ENCODE measurements at places on chromosomes 6 and 20.

- DNase-seq: no peak
Observed at GRCh38 chr20:33604991-33605370, 57.1 kb upstream of the C20orf144 start.

DNA sequence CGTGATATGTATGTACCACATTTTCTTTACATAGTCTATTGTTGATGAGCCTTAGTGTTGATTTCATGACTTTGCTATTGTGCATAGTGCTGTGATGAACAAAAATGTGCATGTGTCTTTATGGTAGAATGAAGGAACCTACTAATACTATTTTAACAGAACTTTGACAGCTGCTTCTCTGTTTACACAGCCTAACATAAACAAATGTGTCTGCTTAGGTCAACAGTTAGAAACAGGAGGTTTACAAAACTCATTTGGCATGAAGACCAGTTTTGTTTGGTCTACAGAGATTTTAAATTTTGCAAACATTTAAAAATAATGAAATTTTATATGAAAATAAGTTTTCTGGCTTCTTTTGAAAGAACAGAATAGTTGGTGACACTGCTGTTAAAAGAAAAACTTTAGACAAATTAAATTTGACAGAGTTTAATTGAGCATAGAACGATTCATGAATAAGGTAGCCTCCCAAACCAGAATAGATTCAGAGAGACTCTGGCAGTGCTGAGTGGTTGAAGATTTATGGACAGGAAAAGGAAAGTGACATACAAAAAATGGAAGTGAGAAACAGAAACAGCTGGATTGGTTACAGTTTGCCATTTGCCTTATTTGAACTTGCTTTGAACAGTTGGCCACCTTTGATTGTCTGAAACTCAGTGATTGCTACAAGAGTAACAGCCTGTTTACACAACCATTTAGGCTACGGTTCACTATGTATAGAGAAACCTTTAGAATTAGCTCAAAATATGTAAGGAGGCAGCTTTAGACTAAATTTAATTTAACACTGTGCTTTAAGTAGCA is 715.8 kb upstream of the HS3ST5 start:
- no peak for DNase-seq

DNA sequence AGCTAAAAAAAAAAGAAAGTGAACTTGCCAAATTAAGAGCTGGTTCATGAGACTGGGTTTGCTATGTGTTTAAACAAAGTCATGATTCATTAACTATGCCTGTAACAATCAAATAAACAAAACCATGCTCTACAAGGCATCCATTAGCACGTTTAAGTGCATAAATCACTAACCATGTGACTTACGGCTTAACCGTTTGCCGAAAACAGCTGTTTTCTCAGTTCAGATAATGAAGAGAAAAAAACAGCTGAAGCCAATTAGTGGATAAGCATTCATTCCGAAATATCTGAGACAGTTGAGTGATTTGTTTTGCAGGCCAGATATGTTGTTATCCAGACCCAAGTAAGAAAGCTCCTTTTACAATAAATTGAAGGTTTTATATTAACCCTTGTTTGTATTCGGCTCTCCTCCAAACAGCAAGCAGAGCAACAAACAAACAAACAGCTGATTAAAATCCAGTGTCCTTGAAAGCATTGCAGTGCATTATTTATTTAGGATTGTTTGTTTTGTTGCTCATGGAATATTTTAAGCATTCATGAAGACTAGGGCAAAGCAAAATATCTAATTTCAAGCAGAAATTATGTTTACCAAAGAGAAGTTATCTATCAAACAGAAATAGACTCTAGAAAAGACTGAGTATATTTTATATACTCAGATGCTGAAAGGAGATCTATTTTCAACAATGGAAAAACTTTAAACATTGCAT is 343.5 kb downstream of the RFPL4B start:
- no peak for DNase-seq

GRCh38 chr20:51484141-51484815 is 58.2 kb downstream of the NFATC2 start:
- DNase-seq: no peak

- no peak for DNase-seq
Observed at GRCh38 chr20:62025832-62026563, 39.7 kb downstream of the TAF4 start.

GRCh38 chr6:159196430-159196975 is 27.3 kb downstream of the FNDC1 start:
- DNase-seq: no peak

- no peak for DNase-seq
Observed at GRCh38 chr20:35000311-35000921, 44.7 kb downstream of the MYH7B start.

DNA sequence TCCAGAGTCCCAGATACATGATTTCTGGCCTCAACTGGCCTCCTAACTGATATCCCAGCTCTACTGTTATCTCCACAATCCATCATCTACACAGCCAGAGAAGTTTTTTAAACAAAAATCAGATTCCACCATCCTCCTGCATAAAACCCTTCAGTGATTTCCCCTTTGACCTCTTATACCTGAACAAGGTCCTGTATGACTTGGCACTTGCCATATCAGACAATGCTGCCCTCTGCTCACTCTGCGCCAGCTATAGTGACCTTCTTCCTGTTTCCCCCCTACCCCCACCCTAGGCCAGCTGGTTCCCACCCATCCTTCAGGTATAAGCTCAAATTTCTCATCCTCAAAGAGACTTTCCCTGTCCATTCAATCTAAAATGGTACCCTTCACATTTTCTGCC is 322.2 kb downstream of the PKHD1 start:
- no peak for DNase-seq

DNA sequence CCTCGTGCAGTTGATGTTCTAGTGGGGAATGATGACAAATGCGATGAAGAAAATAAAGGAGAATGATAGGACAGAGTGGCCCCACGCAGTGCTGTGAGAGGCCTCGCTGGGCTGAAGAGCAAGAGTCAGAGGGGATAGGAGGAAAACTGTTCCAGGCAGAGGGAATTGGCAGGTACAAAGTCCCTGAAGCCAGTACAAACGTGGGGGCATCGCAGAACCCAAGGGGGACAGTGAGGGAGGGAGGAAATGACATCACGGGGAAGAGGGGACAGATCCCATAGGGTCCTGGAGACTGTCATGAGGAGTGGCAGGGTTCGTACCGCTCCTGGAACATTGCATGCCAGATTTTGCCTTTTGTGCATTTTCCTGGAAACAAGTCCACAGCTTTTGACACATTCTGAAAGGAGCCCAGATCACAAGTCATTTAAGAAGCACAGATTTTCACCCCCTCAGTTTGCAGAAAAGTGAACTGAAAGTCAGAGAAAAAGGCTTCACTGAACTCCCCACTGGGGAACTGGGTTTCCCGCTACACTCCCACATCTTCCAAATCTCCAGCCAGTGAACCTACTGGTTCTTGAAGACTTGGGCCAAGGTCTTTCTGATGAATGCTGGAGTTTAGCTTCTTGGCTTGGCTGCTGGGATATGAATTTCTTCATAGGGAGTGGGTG is 77.0 kb downstream of the SULF2 start:
- DNase-seq: no peak

DNA sequence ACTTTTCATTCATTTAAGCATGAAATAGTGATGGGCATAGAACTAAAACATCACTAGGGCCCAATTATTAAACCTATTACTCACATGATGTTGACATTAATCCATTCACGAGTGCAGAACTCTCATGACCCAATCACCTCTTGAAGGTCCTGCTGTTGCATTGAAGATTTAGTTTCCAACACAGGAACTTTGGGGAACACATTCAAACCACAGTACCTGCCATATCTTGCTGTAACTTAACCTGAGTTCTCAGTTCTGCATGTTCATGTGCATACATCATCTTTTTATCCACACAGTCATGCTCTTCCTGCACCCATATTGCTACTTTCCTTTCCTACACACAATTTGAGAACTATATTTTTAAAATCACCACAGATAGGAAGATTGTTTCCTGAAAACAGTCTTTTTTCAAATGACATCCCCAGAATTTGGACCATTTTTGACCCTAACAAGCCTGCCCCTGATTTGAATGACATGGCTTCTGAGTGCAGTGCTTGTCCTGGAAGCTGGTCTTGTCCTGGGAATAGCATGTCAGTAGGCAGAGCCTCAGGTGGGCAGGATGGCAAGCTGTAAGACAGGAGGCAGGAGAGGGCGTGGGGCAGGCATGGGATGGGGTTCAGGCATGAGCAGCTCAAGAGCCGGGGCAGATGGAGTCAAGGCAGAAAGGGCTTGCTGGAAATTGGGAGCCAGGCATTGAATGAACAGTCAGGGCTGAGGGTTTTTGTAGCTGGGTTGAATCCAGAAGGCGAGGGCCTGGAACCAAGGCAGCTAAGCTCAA is 49.2 kb upstream of the FOXC1 start:
- DNase-seq: no peak

DNA sequence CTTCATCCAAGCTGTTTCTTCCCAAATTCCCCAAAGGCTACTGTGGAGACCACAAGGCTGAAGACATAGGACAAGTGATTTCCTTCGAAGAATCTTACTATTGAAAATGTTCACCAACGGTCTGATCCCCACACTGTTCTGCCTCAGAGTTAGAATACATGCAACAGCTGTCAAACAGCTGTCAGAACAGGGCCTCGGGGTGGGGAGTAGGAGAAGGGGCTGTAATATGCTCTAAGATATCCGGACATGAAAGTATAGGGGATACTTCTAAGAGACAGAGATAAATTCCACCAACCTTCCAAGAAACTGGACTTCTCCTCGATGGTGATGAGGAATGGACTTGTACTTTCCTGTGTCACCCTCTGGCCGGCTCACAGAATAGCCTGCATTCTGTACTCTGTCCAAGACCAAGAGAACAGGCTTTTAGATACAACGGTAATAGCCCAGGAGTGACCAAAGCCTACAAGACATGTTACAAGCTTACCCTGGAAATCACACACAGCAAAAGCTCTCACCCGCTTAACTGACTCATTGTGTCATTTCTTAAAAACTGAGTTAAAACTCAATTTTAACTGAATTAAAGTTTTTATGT is 69.2 kb upstream of the PTGIS start:
- DNase-seq: no peak

GRCh38 chr20:1319051-1319450 is 9.9 kb downstream of the SDCBP2 start:
- DNase-seq: no peak

DNA sequence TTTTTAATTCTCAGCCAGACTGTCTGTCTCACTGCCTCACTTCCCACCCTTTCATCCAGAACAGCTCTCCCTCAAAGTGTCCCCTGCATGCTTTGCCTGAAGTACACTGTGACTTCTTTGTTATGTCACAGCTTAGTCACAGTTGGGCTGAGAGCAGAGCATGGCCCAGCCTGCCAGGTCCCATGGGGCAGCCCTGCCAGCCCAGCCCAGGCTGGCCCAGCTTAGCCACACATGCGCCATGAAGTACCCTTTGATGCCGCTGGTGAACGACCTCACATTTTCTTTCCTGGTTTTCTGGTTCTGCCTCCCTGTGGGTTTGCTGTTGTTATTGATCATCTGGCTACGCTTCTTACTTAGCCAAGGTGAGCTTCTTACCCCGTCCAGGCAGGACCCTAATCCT is at the start of gene ADIG:
Gene ADIG (plus strand): TSS at position 185 of the 400 bp plus-strand sequence. CDS start 54 bp downstream, at position 239.
- DNase-seq: no peak

DNA sequence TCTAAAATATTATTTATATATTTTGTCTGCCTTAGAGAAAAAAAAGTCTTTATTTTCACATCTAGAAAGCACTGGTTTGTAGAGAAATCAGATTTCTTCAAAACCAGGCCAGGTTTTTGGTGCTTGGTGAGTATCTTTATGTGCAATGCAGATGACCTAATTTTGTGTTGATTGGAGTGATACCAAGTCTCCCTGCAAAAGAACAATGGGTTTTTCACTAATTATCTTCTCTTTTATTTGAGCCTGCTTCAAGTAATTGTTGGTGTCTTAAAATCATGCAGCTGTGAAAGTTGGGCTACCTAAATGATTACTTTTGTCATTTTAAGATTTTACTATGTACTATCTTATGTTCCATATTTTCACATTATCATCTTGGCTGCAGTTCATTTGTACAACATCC is 874.7 kb downstream of the TFAP2A start:
- DNase-seq: no peak

DNA sequence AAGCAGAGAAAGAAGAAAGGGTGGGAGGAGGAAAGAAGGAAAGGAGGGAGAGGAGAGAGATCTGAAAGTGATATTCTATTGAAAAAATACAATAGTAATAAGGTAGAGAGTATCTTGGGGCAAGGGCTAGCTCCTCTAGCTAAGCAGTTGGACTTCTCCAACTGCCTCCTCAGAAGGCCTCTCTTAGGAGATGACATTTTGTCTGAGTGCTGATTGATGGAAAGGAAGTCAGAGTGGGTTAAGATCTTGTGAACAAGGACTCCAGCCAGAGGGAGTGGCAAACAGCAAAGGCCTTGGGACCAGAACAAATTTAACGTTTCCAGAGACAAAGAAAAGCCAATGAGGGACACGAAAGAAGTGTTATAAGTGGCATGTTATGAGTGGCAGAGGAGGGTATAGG is 111.8 kb upstream of the TNFAIP3 start:
- no peak for DNase-seq

GRCh38 chr6:20335872-20336271 is 65.8 kb upstream of the E2F3 start:
- DNase-seq: no peak

DNA sequence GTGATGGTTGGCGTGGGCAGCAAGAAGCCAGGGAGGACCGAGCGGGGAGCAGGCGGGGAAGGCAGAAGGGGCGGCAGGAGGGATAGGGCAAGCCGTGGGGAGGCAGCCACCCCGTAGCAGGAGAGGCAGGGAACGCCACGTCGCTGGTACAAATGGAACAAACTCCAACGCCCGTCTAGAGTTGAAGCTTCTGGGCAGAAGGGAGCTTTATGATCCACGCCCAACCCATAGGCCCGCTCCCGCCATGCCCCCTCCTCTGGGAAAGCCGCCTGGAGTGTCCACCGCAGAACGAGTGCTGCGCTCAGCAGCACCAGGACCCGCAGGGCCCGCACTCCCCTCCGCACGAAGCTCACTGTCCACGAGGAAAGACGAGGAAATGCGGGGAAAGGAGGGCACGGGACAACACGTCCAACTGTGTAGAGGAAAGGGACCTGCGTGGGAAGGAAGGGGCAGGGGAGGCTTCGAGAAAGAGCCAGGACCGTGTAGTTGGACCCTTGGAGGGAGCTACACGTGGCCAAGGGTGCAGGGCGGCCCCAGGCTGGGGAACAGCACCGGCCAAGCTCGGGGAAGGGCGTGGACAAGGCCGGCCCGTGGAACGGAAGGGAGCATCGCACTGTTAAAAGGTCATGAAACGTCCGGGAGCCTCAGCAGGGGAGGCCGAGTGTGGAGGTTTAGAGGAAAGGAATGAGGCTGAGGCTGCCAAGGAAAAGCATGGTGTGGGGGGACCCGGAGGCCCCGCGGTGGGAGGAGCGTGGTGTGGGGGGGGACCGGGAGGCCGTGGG is 204.0 kb downstream of the DLL1 start:
- DNase-seq: no peak

- DNase-seq: no peak
Observed at GRCh38 chr20:16158090-16158975, 414.9 kb downstream of the KIF16B start.

GRCh38 chr20:23612396-23612795 is 6.7 kb upstream of the CST9 start:
- DNase-seq: no peak
